ENCODE measurements at places on chromosomes 12 and 14.

DNA sequence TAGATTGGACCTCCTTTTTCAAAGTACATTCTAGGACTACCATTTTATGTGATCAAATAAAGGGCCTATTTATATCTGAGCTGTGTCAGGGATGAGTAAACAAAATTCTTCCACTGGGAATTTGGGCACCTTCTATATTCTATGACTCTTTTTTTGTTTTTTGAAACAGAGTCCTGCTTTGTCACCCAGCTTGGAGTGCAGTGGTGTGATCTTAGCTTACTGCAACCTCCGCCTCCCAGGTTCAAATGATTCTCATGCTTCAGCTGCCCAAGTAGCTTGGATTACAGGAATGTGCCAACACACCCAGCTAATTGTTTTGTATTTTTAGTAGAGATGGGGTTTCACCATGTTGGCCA, 64.8 kb downstream of the DRAM1 start:
- no peak for DNase-seq

DNA sequence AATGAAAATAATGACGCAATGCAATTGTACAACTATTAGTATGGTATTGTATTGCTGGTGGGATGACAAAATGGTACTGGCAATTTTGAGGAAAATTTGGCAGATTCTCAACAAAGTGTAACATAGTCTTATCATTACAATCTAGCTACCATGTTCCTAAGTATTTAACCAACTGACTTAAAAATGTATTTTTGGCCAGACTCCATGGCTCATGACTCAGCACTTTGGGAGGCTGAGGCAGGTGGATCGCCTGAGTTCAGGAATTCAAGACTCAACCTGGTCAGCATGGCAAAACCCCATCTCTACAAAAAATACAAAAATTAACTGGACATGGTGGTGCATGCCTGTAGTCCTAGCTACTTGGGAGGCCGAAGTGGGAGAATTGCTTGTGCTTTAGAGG, 1409.5 kb downstream of the AACS start:
- DNase-seq = no peak

- DNase-seq = no peak
Measured at GRCh38 chr12:94172031-94172430, 23.7 kb downstream of the PLXNC1 start.

GRCh38 chr12:47361389-47362021, 281.7 kb upstream of the AMIGO2 start:
- DNase-seq = no peak

DNA sequence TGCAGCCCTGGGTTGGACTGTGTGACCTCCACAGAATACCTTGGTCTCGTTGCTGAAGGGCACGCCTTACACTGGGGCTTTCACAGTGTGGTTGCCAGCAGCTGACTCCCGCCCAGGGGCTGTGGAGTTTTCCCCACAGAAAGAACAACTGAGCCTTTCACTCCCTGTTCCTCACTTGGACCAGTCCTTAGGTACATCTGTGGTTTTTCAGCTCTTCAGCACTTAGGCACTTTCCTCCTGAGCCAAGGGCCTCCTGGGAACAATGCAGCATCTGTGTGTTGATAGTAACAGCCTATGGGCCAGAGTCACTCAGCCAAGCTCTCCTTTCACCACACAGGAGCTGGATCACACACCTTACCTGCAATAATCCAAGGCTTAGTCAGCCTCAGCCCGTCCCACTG, 25.0 kb downstream of the ERP27 start:
- DNase-seq = no peak

GRCh38 chr12:94791933-94792332, 141.6 kb upstream of the TMCC3 start:
- DNase-seq = no peak

DNA sequence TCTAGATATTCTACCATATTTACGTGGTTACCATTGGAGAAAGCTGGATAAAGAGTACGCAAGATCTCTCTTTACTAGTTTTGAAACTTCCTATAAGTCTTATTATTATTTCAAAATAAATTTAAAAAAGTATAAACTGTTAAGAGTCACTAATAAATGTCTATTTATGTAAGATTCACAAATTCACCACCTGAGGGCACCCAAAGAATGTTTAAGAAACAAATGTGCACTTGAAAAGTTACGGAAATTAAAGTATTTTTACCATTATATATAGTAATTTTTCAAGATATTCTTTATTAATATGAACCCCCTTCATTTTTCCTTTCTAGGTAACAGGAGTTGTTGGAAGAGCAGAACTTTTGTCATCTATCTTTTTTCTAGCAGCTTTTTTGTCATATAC, 11.9 kb downstream of the TMTC3 start:
- DNase-seq = no peak

- no peak for DNase-seq
Measured at GRCh38 chr12:111437816-111438454, 32.2 kb downstream of the SH2B3 start.

DNA sequence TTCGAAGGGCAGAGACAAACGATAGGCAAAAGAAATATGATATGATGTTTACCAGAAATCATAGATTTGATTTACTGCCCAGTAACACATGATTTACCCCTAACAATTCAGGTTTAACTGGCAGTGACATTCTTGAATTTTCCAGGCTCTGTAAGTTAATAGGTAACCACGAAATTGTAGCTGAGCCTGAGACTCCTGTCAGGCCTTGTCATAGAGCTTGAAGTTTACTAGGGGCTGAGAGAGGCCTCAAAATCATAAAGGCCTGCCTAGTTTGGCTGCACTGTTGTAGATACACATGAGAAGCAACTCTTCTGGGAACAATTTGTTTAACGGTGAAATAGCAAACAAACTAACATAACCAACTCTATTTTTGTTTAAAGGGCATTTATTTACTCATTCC, 3.3 kb downstream of the ERP27 start:
- no peak for DNase-seq

GRCh38 chr12:30692470-30692869, 3.2 kb downstream of the IPO8 start:
- DNase-seq = no peak

DNA sequence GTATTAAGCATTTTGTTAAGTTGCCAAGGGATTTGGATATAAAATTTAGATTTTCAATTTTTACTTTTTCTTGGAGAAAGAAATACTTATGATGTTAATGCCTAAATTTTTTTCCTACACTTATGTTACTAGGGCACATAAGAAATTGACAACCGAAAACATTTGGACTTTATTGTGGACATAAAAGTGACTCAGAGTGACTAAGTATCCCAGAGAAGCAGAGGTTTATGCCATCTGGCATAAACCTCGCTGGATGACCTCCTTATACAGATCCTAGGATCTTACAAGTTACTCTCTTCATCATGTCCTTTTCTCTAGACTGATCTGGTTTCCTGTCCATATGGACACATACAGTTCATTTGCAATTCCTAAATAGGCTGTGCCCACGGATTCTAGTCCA, 89.8 kb downstream of the RERG start:
- no peak for DNase-seq

GRCh38 chr12:69239352-69239921, at the start of gene CPSF6:
TSS of gene CPSF6 (plus strand) at chr12:69239569. CDS start at chr12:69239647, 78 bp downstream.
- DNase-seq = no peak

- no peak for DNase-seq
Measured at GRCh38 chr12:65511912-65512311, 233.4 kb downstream of the MSRB3 start.

DNA sequence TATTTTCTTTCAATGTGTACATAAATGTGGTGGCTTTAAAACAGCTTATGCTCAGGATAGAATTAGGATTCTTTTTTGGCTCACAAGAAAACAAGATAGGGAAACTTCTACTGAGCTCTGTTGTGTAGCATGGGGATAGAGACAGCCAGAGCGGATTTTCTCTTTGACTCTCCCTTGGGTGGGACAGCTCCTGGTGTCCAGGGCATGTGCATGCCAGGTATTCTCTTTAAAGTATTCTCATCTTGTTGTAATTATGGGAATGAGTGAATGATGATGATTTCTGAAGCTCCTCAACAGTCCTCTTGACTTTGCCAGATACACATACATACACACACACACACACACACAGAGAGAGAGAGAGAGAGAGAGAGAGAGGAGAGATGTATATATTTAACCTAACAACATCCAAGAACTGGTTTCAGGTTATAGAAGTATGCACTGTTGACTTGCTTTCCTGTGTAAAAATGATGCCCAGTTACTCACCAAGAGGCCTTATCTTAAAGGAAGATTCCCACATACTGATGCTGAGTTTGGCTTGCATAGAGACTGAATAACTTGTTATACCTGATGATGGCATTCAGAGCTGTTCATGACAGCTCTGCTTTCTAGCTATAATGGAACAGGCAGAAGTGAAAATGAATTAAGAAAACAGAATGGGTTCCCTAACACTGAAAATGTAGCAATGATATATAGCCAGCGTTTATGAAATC, 387.5 kb downstream of the EGLN3 start:
- DNase-seq = no peak

GRCh38 chr12:47707355-47707754, 1.5 kb upstream of the RPAP3 start:
- DNase-seq = no peak

DNA sequence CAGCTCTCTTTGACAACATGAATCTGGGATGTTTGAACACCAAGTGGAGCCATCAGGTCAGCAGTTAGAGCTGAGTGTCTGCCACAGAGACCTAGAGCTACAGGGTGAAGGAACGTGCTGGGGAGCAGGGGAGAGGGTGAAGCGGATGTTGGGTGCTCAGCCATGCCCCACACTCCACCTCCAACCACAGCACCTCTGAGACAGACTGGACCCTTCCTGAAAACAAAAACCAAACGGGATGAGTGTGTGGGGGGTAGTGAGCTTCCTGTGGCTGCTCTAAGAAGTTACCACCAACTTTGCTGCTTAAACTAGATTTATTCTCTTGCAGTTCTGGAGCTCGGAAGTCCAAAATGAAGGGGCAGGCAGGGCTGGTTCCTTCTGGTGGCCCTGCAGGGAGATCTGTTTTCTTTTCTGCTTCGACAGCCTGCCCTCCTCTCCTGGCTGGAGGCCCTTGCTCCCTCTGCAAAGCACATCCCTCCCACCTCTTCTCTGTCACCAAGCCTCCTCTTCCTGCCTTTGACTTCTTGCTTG, 5.6 kb upstream of the GOLGA3 start:
- no peak for DNase-seq

DNA sequence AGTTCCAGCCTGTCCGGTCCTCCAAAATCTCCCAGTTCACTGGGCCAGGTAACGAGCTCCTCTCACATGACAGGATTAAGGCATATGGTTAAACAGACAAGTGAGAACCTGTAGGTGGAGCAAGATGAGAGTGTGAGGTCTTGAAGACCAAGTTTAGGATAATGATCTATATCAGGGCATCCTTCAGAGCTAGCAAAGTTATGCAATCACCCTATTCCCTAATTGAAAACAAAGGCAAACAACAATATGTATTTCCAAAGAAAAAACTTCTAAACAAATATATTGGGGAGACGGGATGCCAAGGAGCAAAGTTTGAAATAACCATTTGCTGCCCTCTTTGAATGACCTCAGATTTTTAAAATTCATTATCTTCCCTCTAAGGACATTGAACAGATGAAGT, 571.2 kb downstream of the BCL11B start:
- no peak for DNase-seq

GRCh38 chr14:61368114-61368710, 46.8 kb downstream of the PRKCH start:
- no peak for DNase-seq

GRCh38 chr12:71749666-71750065, 5.0 kb upstream of the RAB21 start:
- DNase-seq = no peak

GRCh38 chr12:41794336-41794735, 350.3 kb downstream of the GXYLT1 start:
- DNase-seq = no peak

DNA sequence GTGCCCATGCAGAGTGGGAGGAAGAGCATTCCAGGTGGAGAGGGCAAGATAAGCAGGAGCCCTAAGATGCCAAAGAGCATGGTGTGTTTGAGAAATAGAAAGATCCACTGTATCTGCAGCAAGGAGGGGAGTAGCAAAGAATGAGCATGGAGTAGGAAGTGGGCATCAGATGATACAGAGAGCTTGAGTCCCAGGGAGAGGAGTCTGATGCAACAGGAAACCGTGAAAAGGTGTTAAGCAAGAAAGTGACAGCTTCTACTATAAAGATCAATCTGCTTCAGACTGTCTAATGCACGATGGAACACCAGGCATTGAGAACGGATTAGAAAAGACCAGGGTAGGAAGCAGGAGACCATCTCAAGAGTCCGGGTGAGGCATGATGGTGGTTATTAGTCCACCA, 12.3 kb upstream of the GPRC5D start:
- DNase-seq = no peak

DNA sequence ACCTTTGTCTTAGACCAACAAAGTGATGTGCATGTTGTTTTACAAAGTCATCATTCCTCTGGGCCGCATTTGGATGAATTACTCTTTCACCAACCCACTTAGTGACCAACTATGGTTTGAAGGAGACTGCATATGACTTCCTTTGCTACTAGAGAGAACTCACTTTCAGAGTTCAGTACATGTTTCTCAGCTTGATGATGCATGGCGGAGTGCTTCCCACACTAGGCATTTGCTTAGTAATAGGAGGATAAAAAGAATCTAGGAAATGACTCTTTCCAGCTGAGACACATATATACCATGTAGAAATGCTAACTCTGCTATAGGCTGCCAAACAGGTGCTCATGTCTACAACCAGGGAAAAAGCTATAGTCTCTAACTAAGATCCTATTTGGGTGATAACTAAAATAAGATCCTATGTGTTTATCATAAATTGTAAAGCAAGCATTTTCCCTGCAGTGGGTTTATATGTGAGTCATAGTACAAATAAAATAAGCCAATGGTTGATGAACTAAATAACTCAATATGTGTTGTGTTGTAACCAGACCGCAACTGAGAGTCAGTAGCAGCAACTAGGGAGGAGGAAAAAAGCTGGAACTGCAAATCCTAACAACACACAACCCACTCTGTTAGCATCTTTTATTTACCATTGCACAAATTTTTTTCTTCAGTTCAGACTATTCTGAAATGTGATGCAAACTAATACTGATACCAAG, 87.2 kb downstream of the TSPAN8 start:
- DNase-seq = no peak

DNA sequence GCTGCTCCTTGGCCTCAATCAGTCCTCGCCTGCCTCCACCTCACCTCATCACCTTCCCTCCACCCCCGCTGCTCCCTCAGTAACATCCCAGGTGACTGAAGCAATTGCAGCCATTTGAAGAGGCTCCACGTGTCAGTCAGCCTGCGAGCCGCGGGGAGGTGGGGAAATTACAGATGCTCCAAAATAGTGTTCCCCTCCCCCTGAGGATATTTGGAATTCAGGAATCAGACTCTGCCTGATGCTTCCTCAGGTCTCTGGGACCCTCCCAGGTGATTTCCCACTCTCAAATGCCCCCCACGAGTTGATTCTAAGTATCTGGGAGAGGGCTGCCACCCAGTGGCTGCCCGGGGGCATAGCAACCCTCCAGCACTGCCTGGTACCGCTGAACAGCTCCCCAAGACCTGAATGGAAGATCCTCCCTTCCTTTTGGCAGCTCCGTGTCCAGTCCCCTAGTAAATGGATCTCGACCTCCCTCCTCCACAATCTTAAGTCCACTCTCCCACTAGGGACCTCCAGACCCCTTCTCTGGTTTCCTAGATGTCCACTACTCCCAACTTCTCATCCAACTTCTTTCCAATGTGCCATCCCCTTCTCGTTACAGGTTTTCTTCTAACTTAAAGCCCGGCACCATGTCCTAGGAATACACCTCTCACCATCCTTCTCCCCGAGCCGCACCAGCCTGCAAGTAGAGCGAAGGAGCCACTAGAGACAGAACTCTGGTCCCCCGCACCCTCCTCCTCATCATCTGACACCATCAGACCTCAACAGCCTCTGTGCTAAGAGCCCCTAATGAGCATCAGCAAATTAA, 1.4 kb upstream of the ASIC1 start:
- DNase-seq = no peak
